T-helper 22 cell (primary cell): ENCODE measurements at places on chromosomes 11 and 22.

DNA sequence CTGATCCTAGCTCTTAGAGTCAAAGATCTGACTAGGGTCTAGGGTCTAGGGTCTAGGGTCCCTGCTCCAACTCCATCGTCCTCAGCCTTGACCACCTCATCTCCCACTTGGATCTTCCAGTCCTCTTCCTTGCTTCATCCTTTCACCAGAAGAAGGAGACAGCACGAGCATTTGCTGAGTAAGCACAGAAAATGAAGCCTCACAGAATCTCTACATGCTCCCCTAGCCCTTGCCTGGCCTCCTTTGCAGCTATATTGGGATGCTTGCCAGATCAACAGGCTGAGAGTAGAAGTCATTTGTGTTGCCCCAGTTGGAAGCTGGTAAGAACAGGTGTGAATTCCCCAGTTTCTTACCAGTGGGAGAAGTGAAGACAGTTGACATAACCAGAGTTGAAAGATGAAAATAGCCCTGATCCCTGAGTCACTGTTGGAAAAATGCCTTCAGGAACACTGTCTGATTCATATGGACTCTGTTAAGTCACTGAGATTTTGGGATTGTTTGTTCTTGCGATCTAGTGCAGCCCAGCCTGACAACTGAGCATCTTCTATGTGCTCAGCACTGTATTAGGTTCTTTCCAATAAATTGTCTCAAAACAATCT lies 552.5 kb downstream of the INSC start:
- DNase-seq = no peak

GRCh38 chr11:73194593-73194992 lies 23.5 kb upstream of the P2RY2 start:
- no peak for DNase-seq

DNA sequence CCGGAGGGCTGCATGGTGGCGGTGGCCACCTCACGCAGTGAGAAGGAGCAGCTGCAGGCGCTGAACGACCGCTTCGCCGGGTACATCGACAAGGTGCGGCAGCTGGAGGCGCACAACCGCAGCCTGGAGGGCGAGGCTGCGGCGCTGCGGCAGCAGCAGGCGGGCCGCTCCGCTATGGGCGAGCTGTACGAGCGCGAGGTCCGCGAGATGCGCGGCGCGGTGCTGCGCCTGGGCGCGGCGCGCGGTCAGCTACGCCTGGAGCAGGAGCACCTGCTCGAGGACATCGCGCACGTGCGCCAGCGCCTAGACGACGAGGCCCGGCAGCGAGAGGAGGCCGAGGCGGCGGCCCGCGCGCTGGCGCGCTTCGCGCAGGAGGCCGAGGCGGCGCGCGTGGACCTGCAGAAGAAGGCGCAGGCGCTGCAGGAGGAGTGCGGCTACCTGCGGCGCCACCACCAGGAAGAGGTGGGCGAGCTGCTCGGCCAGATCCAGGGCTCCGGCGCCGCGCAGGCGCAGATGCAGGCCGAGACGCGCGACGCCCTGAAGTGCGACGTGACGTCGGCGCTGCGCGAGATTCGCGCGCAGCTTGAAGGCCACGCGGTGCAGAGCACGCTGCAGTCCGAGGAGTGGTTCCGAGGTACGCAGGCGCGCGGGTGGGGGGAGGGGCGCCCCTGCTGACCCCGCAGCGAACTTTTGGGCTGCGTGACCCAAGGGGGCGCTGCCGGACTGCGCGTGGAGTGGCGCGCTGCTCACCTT lies 670 bp downstream of the NEFH start:
- no peak for DNase-seq

DNA sequence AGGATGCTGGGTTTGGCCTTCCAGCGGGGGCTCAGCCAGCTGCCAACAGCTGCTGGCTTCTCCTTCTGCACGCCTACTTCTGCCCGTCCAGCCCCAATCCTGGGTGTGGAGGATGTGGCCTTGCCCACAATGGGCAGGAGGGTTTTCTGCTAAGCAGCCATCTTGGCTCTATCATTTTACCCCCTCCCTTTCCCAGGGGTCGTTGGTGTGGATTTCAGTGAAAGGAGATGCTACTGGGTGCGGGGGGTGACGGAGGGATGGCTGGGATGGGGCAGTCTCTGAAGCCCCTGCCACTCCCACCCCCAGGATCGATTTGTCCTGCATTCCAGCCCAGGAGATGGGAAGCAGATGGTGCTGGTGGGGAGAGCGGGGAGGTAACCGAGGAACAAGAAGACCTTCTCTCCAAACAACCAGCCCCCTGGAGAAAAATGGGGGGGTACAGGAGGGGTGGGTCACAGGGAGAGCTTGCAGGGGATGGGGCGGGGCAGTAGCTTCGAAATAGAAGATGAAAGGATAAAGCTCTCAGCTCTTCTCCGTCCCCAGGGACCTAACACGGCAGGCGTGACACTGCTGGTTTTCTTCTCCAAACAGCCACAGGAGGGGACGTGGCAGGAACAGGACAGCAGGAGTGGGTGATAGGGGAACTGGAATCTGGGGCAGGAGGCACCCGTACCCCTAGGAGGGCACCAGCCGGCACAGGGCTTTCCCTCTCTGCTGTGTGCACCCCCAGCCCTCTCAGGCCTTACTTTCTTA lies 68.9 kb downstream of the NECTIN1 start:
- no peak for DNase-seq

DNA sequence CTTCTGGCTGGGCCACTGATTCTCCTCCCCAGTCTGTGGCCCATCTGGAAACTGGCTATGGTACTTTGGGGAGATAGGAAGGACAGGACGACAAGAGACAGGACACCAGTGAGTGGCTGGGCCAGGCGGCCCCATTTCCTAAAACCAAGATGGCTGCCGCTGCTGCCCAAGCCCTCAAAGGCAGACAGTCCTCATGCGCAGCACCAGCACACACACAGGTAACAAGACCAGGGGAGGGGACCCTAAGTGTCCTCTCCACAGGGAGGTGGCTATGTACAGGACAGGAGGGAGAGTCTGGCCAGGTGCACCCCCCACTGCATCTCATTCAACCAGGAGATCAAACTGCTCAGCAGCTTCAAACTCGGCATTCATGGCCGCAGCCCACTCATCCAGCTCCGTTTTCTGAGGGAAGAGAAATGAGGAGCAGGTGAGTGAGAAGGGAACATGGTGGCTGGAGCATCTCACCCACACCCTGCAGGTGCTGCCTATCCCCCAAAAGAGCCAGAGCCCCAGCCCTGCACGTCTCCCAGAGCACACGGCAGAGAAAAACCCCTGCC lies 5.0 kb downstream of the CDCA5 start:
- no peak for DNase-seq

- no peak for DNase-seq
Observed at GRCh38 chr11:79090191-79090705, 350.6 kb downstream of the TENM4 start.

DNA sequence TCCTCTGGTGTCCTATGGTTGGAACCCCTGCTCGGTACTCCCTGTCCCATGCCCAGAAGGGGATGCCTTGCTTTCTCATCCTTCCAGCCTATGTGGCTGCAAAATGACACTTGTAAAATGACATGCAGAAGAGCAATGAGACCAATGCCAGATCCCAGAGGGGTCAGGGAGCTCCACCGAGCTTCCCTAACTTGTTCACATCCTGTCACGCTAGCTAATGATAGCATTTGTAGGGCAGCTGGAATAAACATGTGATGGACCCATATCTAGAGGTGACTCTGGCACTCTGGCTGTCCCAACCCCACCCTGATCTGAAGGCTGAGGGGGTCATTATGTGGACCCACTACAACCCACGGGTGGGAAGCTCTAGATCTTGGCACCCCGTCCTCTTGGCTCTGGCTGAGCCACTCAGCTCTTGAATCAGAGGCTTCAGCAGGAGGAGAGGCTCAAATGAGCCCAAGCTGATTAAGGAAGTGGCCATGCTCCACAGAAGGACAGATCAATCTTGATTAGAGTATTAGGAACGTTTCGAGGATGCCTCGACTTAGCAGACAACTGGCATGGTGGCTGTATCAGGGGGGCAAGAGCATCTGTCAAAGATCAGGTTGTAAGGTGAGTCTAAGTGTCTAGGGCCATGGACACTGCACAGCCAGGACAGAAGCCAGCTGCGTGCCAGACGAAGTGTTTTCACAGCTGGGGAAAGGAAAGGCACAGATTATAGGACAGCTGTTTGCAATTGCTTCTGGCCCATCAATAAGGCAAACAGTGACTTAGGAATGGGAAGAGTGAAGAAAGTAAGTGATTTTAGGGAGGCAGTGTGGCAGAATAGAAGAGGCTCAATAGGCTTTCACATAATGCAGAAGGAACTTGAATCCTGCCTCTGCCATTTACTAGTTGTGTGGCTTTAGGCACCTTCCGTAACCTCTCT lies 182.8 kb downstream of the KIRREL3 start:
- DNase-seq = no peak

DNA sequence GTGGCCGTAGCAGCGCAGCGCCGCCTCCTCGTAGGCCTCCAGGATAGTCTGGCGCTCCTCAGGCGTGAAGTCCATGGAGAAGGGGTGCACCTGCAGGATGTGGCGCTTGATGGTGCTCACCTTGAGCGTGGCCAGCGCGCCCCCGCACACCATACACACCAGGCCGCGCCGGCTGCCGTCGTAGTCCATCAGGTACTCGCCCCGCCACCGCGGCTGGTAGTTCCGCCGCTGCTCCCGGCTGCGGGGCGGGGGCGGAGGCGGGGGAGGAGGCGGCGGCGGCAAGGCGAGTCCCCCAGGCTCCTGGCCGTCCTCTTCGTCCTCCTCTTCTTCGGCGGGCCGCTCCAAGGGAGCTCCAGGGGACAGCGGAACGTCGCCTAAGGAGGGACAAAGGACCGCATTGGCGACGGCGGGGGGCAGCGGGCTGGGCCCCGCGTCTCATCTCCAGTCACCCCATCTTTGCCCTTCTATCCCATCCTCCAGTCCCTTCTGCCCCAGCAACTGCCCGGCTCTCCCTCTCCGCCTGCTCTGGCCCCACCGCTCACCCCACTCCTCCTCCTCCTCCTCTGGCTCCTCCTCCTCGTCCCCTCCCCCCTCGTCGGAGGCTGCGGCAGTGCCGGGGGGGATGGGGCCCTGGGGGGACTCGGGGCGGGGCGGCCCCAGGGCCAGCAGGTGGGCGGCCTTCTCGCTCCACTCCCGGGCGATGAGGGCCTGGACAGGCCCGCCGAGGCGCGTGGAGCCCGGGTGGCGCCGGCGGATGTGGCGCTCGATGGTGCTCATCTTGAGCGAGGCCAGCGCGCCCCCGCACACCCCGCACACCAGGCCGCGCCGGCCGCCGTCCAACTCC lies 4.9 kb downstream of the ZFTA start:
- no peak for DNase-seq

- DNase-seq = peak; percentile 32
Observed at GRCh38 chr22:37561212-37562048, 1.1 kb downstream of the CDC42EP1 start.

DNA sequence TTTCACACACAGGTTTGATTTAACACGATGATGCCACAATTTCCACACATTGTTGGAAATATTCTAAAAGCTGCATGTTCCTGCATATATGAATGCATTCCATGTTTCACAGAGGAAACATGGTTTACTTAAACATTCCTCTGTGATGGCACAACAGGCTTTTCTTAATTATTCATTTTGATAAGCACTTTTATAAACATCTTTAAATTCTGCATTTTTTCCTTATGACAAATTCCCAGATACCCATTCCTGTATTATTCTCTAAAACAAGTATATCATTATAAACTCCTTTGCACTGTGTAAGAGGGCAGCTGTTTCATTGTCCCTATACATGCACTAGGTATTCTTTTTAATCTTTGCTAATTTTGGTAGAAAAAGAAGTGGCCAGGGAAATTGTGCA lies 532.3 kb downstream of the SOX6 start:
- no peak for DNase-seq

DNA sequence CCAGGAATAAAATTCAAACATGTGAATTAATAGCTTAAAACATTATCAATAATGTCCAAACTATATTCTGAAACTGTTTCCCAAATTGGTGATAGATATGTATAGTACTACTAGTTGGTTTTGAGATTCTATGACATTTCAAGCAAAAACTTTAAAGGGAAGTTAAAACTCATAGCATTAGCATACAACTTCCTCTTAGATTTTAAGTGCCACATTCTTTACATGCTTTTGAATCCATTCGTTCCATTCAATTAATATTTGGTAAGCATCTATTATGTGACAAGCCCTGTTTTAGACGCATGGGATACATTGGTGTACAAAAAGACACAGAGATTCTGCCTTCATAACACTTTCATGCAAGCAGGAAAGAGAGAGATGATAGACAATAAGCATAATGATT lies 8.9 kb downstream of the PATL1 start:
- DNase-seq = no peak

DNA sequence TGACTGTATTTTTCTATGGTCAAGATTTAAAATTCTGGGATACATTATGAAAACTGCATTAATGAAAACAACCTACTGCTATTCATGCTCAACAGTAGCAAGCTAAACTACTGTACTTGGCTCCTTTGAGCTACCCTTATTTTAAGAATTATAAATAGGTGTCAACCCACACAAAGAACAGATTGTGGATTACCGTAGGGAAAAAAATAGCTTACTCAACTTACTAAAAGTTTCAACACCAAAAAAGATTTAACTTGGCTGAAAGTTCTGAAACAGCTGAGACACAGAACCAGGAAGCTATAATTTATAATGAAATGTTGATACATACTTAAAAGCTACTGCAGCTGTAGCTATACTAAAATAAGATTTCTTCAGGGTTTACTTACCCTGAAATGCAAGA lies 10.1 kb downstream of the LIN7C start:
- no peak for DNase-seq

GRCh38 chr11:119722281-119722794 lies 6.7 kb downstream of the NECTIN1 start:
- no peak for DNase-seq

GRCh38 chr11:68215087-68215445 lies 2.0 kb upstream of the KMT5B start:
- no peak for DNase-seq

DNA sequence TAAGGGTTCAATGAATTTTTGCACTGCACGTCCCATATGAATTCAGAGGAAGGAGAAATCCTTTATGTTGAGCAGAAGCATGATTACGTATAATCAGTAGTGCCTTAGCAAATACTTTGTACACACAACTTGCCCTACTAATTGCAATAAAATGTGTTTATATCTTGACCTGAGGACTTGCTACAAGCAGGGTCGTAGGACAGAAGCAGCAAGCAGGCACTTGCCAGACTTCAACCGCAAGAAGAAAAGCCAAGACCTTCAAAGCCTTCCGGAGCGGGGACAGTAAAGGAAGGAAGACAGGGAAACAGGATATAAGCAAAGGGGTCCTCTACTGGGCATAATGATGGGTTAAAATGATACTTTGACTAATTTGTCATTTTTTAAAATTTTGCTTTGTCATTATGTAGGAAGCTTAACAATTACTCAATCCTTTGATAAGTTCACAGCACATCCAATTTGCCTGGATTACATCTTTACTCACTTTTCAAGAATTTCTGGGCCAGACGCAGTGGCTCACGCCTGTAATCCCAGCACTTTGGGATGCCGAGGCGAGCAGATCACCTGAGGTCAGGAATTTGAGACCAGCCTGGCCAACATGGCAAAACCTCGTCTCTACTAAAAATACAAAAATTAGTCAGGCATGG lies 23.2 kb upstream of the UBASH3B start:
- no peak for DNase-seq
